Activated CD4-positive, CD25-positive, alpha-beta regulatory T cell (primary cell): ENCODE measurements at places on chromosomes 11 and 22.

DNA sequence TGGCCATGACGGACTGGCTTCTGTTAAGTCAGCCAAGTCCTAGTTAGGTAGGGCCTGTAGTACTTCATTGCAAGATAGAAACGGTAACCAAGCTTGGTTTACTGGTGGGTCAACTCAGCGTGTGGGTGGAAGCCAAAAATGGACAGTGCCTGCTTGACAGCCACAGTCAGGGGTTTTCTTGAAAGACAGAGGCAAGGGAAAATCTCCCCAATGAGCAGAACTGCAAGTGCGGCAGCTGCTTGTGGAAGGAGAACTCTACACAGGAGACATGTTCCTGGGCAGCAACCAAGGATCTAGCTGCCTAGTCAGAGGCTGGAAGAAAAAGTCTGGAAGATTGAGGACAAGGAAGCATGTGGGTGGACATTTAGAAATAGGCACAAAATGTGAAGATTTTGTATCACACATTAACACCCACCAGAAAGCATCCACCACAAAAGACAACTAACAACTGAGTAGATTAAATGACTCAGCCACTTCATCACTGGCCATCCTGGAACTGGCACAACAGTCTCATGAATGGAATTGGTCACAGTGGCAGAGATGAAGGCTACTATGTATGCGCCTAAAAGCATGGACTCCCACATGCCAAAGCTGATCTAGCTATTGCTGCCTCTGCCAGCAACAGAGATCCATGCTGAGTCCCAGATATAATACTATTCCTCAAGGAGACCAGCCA lies 40.9 kb upstream of the SCUBE2 start:
- no peak for DNase-seq

GRCh38 chr11:3796346-3796745 lies 1.0 kb downstream of the NUP98 start:
- no peak for DNase-seq

DNA sequence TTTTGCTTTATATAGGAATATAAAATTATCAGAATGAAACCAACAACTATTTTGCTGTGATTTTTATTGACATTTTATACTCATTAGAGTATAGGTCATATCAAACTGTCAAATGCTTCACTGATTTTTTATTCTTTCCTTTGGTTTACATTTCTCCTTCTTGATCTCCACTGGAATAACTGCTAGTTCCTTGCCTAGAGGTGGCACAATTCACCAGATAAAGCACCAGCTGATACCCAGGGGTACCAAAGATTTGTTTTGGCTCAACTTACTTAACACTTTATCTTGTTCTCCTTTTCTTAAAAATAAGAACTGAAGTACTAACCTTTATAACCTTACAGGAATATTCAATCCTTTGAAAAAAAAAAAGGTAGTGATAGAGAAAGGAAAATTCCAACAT lies 725.1 kb upstream of the CHORDC1 start:
- no peak for DNase-seq

DNA sequence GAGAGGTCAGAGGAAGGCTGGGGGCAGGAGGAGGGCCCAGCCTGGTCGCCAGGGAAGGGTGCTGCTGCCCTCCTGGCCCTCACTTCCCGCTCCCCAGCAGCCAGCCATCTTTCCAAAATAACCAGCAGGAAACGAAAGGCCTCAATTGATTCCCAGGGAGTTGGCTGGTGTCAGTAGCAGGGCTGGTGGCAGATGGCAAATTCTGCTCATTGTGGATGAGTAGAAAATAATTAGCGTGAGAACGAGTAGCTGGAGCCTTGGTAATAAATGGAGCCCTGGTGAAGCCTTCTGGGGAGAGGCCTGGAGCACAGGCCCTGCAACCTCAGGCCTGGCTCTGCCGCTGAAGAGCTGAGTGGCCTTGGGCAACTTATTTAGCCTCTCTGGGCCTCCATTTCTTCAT lies 31.3 kb downstream of the DAGLA start:
- no peak for DNase-seq

GRCh38 chr11:50247309-50247874 lies 214.7 kb downstream of the OR4C45 start:
- no peak for DNase-seq

DNA sequence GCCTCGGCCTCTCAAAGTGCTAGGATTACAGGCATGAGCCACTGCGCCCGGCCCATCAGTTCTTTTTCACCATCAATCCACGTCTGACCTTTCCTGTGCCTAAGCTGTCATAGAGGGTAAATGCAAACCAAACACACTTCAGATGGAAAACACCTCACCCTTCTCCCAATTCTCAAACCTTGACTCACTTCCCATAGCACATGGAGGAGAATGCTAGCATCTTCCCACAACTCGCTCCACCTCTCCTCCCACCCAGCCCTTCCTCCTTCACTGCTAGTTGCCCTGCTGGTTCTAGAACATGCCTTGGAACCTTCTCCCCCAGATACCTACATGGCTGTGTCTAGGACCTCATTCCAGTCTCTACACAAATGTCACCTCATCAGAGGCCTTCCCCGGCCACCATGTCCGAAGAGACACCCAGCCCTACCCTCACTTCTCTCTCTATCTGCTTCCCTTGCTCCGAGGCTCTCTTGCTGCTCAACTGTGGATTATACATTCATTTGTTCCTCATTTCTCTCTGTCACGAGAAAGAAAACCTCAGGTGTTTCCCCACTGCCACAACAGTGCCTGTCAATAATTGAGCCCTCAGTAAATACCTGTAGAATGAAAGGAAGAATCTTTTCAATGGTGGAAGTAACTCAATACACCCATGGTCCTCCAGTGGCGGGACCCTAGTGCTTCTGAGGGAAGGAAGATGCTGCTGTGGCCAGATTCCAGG lies 21.3 kb upstream of the NCF4 start:
- DNase-seq = no peak

DNA sequence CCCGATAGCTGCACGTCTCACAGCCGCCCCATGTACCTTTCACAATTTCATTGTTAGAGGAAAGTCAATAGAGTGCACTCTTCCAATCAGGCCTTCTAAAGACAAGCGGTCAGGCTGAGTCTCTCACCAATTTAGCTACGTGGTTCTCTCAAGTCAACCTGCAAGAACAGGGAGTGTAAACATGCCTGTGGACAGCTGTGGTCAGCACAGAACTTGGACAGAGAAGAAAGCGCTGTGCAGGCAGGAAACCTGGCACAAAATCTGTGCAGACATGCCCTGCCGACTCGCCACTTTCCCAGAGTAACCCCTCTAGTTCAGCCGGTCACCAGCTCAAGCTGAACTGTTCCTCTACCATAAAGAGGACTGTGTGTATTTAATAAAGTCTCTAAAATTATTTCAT lies 39.5 kb downstream of the CHKA start:
- DNase-seq = no peak

DNA sequence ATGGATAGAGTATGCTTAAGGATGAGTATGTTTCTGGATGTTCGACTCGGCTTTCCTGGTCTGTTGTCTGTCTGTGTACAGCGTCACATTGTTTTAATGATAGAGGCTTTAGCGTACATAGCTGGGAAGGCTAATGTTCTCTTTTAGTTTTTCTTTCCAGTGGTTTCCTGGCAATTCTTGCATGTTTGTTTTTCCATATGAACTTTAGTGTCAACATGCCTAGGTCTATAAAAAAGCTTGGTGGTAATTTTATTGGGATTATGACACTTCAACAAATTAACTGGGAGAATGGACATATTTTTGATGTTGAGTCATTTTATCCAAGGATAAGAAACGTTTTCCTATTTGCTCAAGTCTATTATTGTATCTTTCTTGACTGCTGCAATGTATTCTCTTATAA lies 17.6 kb downstream of the F2 start:
- no peak for DNase-seq

- DNase-seq = no peak
These were observed 30.5 kb upstream of the FNBP4 start for GRCh38 chr11:47797633-47798032.

GRCh38 chr11:9525116-9525515 lies 48.4 kb upstream of the WEE1 start:
- no peak for DNase-seq

DNA sequence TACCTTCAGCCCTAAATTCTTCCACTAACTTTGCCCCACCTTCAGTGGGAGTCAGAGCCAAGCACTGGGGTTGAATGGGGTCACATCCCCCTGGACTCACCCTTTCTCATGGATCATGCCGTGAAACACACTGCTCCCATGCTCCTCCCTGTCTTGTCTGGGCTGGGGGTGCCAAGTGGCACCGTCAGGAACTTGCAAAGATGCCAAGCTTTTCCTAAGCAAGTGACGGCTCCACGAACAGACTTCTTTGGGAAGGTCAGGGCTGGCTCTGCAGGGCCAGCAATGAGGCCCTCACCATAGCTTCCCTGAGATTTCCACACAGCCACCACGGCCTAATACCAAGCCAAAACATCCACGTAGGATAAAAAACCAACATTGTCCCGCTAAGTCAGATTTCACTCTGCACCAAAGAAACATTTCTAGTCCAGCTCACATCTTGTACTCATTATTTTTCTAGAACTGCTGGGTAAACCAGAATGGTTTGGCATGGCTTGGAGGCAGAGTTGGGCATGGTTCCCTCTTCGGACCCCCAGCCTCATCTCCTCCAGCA lies 76.5 kb downstream of the NAT10 start:
- DNase-seq = no peak

DNA sequence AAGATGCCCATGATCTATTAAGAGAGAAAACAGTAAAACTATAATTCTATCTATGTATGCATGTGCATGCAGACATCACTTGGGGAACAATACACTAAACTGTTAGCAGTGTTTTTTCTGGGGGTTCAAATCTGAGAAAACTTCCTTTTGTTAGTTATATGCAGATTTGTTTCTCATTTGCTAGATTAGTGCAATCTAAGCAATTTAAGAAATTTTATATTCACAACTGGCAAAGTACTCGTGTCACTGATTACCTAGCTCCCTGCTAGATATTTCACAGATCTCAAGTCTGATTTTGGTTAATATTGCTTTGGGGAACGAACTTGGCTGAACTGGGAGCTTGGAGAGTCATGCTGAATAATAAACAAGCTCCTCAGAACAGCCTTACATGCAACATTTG lies 14.9 kb upstream of the OSBP start:
- DNase-seq = no peak

GRCh38 chr11:719214-720016 lies 13.4 kb downstream of the EPS8L2 start:
- DNase-seq = no peak

DNA sequence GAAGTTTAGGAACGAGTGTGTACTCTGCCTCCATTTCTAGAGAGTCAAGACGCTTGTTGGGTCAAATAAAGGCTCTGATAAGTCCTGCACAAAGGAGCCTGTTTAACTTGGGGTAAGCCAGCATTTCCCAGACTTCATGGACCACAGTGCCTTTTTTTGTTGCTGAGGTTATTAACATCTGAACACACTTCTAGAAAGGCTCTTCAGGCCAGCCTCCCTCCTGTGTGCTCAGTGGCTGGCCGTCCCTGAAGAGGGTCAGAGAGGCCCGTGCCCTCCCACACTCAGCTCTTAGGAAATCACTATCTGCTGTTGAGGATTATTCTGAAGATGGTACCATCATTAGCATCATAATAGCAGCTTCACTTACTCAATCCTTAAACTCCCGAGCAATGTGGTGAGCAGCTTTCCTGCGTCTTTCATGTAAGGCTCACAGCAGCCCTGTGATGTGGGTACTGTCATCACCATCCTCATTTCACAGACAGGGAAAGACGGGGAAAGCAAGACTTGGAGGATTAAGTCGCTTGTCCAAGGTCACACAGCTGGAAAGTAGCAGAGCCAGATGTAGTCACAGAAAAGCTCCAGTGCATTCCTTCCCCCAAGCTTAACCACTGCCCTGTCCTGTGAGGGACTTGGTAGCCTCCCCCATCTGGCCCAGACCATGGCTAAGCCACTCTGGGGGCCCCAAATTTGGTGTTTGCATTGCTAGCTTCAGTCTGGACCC lies 71.3 kb downstream of the TSPAN18 start:
- no peak for DNase-seq

GRCh38 chr11:73053964-73054363 lies 88.2 kb downstream of the FCHSD2 start:
- DNase-seq = no peak

DNA sequence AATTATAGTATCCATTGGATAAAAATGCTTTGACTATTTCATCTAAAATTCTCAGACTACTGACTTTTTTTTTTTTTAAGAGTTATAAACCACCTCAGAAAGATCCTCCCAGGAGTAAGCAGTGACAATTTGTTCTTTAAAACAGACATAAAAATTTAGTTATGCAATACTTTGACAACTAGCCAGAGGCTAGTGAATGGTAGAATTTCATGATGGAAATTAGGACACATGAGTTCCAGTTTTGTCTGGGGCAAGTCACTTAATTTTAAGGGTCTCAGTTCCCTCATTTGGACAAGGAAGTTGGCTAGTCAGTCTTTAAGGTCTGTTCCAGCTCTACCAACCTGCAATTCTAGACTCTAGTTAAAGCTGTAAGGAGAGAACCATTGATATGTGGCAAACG lies 2.9 kb downstream of the IL18 start:
- DNase-seq = no peak
